ENCODE measurements at places on chromosomes 6 and 20.

- no peak for DNase-seq
These were observed 9.9 kb upstream of the NCR2 start for GRCh38 chr6:41325446-41326066.

DNA sequence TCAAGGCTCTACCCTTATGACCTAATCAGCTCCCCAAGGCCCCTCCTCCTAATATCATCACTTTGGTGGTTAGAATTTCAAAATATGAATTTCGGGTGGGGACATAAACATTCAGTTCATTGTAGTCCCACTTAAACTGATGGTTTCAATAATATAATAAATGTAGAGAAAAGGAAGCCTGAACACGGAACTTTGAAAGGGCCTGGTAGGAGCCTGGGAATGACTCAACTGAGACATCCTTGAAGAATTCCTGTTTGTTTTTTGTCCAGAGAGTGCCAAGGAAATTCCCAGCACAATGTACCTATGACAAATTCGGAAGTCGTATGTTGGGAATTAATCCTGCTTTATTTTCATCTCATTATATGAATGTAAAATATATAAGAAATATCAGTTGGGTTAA lies 457.9 kb downstream of the PLCB1 start:
- no peak for DNase-seq

- DNase-seq: no peak
These were observed 49.8 kb downstream of the EDN1 start for GRCh38 chr6:12339808-12340487.

- DNase-seq: no peak
These were observed 112.2 kb upstream of the GRIK2 start for GRCh38 chr6:101281266-101281665.

GRCh38 chr6:129748901-129749748 lies 39.1 kb upstream of the ARHGAP18 start:
- DNase-seq: no peak

DNA sequence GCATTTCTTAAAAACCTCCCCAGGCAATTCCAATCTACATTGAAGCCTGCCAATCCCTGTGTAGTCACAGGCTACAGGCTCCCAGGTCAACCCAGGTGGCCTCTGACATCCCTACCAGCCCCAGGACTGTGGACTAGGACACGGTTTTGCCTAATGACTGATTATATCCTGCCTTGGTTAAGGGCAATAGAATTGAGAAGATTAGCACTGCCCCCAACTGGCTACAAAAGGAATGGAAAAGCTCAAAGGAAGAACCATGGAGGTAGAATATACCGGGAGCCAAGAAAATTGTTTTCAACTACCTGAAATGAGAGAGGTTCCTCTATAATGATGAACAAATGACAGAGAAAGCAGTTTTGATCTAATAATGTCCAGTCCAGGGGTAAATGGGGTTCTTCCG lies 421.1 kb upstream of the AGPAT4 start:
- DNase-seq: no peak

DNA sequence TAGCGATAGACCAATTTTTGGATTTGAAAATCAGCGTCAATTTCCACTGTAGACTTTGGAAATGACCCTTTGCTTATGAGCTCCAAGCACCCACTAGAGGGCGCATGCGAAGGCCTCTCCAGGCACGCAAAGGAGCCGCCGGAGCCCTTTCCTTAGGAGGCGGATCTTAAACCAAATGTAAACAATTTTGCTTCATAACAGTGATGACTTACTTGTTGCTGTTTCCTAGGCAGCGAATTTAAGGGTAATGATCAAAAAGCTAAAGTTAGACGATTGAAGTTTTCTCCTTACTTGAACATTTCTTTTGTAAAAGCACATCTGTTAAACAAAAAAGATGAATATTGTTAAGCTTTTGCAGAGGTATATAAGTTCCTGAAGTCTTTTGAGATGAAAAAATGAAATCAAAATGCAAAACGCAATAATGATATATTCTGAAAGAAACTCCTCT lies 29.2 kb upstream of the EXOC2 start:
- DNase-seq: peak; percentile 69

GRCh38 chr6:35259948-35260590 lies 534 bp downstream of the ZNF76 start:
- peak; percentile 93 for DNase-seq

DNA sequence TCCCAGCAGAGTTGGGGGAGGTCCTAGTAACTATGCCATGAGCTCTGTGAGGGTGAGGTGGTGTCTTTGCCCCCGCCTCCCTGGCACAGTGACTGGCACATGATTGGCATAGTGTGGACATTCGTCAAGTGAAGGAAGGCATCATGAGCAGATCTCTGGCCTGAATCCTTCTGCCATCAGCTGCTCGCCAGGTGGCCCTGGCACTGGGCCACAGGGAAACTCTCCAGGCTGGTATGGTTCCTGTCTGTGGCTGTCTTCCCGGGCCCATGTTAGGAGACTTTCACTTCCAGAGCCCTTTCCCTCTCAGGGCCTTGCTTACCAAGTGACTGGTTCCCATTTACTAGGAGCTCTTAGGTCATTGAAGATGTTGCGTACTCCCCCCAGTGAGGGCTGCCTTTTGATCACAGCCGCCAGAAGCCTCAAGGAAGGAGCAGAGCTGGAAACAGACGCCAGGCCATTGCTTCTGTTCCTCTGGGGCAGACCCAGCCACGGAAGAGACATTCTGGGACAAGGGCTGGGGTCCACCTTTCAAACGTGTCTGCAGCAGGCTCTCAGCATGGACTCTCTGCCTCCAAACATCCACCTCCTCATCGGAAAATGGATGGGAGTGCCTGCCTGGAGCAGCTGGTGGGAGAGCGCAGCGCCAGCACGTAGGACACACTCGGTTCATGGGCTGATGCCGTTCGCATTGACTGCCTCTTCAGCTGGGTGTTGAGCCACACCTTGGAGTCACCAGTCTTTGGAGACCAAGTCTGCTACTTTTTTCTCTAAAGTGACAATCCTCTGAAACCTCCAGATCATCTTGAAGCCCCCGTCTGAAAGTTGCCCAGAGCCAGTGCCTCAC lies 67.2 kb downstream of the PTPN1 start:
- DNase-seq: no peak

DNA sequence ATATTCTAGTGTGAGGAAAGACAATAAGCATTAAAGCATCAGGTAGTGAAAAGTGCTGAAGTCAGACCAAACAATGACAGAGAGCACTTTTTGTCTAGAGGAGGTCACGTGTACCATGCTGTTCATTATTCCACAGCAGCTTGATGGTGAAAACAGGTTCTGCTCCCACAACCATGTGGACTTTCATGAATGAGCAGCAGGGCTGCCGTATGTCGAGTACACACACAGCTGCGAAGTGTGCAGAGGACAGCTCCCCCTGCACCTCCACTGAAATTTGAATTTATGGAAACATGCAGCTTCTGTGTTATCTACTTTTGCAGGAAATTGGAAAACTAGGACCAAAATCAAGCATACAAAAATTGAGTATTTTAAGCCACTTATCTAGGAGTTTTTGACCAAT lies 85.3 kb downstream of the MAP7 start:
- DNase-seq: no peak

GRCh38 chr6:44247338-44248302 lies 719 bp downstream of the HSP90AB1 start:
- DNase-seq: peak; percentile 89

GRCh38 chr20:39800548-39800947 lies 838.4 kb downstream of the DHX35 start:
- DNase-seq: no peak

GRCh38 chr6:134911547-134911946 lies 38.4 kb downstream of the ALDH8A1 start:
- DNase-seq: no peak

GRCh38 chr6:108622641-108623298 lies 62.1 kb downstream of the FOXO3 start:
- DNase-seq: no peak

- peak; percentile 43 for DNase-seq
These were observed at the start of gene TGM2 for GRCh38 chr20:38165089-38165965. Gene TGM2 (minus strand): TSS chr20:38165270. CDS start chr20:38165198, 72 bp downstream.

GRCh38 chr20:33883164-33883563 lies 72.0 kb downstream of the CHMP4B start:
- no peak for DNase-seq

DNA sequence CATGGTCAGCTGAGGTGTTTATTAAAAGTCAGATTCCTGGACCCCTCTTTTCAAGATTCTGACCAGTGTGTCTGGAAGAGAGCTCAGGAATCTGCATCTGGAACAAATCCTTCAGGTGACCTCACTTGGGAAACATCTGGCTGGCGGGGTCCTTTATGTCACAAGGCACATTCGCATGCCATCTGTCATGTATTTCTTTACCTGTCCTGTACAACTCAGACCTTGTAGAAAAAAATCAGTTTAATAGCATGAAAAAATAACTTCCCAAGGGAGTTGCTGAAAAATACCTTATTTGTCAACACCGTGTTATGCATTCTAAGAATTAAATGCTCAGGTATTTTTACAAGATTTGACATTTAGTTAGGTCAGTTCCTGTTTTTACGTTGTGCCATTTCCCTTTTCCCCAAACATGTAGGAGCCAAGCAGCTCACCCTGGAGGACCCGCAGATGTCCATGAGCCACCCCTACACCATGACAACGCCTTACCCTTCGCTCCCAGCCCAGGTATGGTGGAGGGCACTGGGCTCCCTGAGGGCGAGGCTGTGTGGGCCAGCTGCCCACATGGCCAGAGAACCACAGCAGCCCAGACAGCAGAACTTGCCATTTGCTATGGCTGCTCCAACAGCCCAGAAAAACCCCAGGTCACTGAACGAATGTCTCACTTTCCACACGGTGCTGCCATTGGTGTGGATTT lies 4.0 kb downstream of the IRF4 start:
- no peak for DNase-seq

DNA sequence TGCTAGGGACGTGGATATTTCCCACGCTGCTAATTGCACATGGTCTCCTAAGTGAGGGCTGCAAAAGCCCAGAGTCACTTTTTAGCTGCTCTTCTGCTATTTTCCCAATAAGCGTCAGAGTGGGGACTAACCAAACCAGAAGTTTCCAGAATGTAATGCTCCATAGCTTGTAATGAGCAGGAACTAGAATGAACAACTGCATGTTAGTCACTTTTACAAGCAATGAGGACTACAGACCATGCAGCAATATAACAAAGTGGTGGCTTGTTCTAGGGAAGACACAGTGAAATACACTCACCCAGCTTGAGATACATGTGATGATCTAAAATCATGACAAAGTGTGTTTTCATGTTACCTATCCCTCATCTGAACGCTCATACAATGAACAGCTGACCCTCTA lies 314.1 kb upstream of the SGK1 start:
- no peak for DNase-seq

DNA sequence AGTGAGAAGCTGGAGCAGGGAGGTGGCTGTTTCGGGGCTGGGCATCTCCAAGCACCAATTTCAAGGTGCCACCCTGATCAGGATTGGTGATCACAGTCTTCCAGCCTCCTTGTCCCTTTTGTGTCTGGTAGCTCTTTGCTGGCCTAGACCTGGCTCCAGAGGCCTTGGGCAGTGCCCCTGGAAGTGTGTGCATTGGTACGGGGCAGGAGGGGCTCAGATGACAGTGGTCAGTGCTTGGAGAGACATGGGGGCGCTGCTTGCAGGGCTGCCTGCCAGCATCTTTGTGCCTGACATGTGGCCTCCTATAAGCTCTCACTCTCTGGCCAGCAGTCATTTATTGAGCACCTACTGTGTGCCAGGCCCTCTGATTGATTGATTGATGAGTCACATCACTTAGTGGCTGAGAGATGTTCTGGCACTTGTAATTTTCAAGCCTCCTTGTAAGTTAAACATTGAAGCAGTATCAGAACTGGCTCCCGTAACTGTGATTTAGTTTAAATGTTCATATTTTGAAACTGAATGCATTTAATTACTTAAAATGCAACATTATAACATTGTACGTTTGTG lies 61.7 kb downstream of the BCAS4 start:
- no peak for DNase-seq

GRCh38 chr6:20061952-20062351 lies 150.3 kb downstream of the MBOAT1 start:
- DNase-seq: no peak

DNA sequence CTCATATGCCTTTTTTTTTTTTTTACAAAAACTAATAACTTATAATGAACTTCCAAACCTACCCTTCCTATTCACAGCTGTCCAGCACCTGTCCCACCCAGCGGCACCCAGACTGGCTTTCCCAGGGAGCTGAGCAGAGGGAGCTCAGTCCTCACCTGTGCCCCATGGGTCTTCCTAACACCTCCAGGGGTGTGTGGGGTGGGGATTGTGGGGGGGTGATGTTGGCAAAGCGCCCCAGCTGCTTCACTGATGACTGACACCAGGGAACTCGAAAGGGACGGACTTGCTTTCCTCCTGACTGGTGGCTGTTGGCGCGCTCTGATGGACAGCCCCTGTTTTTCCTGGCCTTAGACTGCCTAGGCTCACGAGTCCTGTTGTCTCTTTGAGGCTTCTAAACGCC lies 14.2 kb upstream of the SYNJ2 start:
- DNase-seq: no peak

DNA sequence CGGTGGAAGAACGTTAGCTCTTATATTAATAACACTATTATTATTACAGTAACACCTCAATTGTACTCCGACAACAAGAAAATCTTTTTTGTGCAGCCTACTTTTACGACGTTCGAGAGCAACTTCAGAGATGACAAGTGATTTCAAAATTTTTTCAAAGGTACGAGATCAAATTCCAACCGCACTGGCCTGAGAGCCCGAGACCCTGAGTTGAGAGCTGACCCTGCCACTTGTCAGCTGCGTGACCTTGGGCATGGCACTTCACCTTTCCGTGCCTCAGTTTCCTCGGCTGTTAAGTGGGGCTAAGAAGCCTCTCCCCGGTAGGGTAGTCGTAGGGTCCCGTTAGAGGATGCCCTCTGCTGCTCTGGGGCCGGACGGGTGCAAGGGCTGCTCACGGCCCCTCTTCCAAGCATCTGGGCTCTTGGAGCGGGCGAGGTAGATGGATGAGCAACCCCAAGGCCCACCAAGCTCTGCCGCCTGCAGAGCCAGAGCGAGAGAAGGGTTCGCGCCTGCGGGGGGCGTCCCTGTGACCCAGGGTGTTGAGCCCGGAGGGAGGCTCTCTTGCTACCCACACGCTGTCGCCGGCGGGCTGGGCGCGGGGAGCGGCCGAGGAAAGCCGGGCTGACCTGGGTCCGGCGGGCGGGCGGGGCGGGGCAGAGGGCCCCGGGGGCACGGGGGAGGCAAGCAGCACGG lies 510 bp downstream of the NDRG3 start:
- no peak for DNase-seq

DNA sequence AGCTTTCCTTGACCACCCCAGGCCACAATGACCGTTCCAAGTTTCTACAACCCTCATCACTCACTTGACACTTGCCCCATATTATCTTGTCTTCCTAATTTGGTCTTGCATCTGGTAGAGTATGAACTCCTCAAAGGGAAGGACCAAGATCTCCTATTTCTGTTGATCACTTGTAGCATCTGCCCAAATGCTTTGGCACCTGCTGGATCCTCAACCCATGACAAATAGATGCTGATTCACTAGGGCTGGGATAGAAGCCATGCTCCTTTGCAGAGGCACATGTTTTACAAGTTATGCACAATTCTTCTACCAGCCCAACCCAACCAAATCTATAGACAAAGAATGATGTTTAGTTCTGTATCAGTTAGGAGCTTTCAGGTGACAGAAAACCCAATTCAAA lies 110.7 kb downstream of the UNC5CL start:
- DNase-seq: no peak

- no peak for DNase-seq
These were observed 270.7 kb upstream of the TFAP2D start for GRCh38 chr6:50442531-50443040.
